Activated T-helper 1 cell treated with anti-CD3 and anti-CD28 coated beads, Interleukin-2, amount 50 U/mL, for 16 hours (primary cell): ENCODE measurements at places on chromosomes 1 and 21.

GRCh38 chr1:903305-903704 is 20.4 kb upstream of the SAMD11 start:
- DNase-seq = no peak

DNA sequence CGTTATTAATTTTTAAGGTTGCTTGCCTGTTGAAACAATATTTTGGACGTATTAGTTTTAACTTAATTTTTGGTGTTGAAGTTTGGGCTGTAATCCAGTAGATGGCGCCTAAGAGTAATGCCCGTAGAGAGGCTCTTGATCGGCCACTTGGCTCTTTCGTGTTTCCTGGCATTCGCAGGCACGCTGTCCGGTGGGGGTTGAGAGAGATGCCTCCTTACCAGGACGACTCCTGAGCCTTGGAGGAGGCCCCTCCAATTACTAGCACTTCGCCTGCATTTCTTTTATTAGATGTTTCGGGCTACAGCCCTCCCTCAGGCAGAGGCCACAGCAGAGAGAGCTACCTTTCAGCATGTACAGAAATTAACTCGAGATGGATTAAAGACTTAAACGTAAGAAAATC is 12.0 kb downstream of the OR2M4 start:
- DNase-seq = no peak

DNA sequence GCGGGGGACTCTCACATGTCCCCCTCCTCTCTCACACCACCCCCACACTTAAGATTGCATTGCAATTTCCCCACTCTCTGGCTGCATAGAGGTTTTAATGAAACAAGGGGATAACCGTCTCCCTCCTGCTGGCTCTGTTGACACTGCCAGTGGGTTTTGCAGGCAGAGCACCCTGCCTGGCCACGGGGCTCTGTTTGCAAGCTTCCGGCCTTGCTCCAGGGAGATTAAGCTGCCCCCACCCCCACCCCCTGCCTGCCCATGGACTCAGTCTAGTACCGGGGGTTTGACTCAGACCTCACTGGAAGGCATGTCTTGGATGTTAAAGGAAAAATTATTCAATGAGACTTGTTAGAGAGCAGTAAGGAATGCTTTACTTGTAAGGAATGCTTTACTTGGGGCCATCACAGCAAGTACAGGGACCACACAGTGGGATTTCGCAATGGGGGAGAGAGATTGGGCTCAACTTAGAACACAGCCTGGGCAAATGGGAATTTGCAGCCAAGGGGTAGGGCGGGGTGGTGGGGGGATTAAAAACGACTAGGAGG is 101.0 kb downstream of the AJAP1 start:
- DNase-seq = no peak

DNA sequence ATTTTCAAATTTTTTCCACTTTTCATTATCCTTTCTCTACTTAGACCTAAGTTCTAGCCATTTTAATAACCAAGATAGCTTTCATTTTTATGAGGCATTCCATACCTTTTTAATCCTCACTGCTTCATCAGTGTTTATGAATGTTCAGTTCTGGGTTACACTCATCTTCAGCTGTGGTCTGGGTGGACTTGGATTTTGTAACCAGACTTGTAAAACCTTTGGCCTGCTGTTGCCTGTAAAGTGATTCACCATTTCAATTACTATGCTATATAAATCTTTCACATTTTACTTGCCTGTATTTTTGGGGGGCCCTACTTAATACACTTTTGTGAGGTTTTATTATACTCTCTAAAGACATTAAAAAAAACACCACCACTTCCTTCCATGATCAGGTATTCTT is 46.2 kb downstream of the USP25 start:
- no peak for DNase-seq

- DNase-seq = no peak
Measured at GRCh38 chr21:35900539-35900938, 159.8 kb downstream of the SETD4 start.

GRCh38 chr21:43608225-43608624 is 51.1 kb downstream of the HSF2BP start:
- DNase-seq = no peak

- DNase-seq = no peak
Measured at GRCh38 chr1:166875302-166875733, 746 bp downstream of the TADA1 start.

GRCh38 chr1:221310180-221310579 is 430.9 kb downstream of the HLX start:
- no peak for DNase-seq

- no peak for DNase-seq
Measured at GRCh38 chr21:30227633-30228404, 11.9 kb upstream of the CLDN8 start.

DNA sequence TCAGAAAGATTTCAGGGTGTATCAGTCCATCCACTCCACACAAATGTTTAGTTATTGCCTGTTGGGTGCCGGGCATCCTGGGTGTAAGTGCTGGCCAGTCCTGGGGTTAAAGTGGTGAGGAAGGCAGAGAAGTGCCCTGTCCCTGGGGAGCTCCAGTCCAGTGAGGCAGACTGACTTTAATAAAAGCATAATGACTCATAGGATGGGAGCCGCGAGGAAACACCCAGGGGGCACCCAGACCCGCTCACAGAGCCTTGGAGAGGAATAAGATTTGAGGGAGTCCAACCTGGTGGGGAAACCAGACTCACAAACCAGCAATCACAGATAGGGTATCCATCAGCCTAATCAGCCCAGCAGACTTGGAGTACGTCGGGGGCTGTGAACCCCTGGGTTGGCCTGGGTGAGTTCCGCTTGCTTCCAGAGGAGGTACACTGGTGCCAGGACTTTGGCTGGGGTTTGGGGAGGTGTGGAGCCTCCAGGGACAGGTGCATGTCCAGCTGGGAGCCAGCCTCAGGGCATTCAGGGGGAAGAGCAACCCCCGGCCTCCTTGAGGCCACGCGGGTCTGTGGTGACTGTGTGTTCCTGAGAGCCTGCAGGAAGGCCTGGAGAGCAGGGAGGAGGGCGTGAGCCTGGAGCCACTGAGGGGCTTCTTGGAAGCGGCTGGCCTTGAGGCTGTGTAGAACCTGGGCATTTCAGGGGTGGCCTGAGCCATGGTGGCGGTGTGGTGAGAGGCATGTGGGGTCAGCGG is 3.7 kb downstream of the PEAR1 start:
- DNase-seq = no peak

DNA sequence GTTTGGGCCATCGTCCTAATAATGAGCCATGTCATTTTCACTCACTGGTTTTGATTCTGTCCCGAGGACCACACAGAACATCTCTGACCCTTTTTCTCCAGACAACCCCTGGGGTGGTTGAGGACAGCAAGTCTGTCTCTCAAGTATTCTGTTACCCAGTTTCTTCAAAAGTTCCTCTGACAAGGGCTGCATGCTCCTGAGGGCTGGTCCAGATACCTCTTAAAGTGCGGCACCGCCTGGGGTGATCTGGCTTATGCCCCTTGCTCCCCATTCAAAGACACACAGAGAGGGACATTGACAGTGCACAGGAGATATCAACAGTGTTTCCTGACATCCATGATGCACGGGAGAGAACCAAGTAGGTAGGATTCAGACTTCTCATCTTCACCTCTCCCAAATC is 132.9 kb upstream of the EDN2 start:
- no peak for DNase-seq

GRCh38 chr21:46121286-46122221 is 23.6 kb downstream of the COL6A2 start:
- DNase-seq = no peak
